ENCODE measurements at places on chromosomes 3 and 15.

- no peak for DNase-seq
Measured at GRCh38 chr3:189169728-189170127, 2.0 kb upstream of the TPRG1 start.

DNA sequence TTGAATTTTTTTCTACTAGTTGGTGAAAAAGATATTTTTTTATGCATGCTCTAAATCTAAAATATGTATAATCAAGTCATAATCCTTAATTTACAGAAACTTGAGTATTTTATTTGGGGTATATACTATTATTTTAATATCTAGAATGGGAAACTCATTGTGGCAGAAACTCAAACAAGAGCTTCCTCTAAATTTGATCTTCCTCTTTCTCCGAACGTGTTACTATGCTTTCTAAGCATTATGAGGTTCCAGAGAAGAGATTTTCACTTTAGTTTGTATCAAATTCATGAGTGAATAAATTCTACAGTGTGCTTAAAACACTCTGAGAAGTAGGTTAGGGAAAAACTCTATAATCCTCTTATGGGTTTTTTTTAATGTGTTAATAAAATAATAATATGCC is 173.1 kb downstream of the POTEB3 start:
- no peak for DNase-seq

DNA sequence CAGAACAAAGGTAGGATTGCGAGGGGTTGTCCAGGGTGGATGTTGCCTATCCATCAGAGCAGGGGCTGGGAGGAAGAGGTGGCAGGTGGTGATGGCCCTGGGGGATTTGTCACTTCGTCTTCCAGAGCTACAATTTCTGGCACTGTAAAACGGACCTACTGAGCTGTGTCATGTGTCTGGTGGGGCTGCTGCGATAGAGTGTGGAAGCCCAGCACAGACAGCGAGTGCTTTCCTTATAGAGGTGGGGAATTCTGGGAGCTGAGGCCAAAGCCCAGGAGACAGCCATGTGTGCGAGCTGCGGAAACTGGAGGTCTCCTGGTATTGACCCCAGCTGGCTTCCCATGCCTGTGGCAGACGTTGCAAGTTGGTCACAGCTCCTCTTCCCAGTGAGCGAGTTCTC is 61.2 kb upstream of the SEC22A start:
- DNase-seq: no peak

- no peak for DNase-seq
Measured at GRCh38 chr3:23183731-23184130, 19.4 kb upstream of the UBE2E2 start.

DNA sequence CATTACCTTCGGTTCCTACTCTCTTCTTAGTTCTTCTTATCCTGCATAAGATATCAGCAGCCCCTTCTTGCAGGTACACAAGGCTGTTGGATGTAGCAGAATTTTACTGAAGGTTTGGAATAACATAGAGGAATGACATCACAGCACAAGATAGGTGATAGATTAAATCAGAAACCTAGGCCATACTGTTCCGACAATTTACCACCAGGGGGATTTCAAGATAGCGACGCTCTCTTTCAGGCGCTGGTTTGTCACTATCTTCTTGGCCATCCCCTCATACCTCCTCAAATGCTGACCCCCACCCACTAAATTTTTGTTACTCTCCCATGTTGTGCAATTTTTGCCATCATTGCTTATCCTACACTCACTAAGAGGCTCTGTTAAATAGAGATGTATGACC is 3.5 kb downstream of the SIDT1 start:
- no peak for DNase-seq

GRCh38 chr3:78003090-78003489 is 963.2 kb downstream of the ROBO2 start:
- no peak for DNase-seq
